Activated naive CD4-positive, alpha-beta T cell treated with anti-CD3 and anti-CD28 coated beads for 36 hours (primary cell): ENCODE measurements at places on chromosomes 7 and 10.

GRCh38 chr10:117224881-117225280 is 16.0 kb upstream of the SLC18A2 start:
- DNase-seq = no peak

- DNase-seq = no peak
Measured at GRCh38 chr7:13057462-13058200, 370.2 kb downstream of the ARL4A start.

- DNase-seq = no peak
Measured at GRCh38 chr10:17153321-17153720, 23.7 kb upstream of the CUBN start.

DNA sequence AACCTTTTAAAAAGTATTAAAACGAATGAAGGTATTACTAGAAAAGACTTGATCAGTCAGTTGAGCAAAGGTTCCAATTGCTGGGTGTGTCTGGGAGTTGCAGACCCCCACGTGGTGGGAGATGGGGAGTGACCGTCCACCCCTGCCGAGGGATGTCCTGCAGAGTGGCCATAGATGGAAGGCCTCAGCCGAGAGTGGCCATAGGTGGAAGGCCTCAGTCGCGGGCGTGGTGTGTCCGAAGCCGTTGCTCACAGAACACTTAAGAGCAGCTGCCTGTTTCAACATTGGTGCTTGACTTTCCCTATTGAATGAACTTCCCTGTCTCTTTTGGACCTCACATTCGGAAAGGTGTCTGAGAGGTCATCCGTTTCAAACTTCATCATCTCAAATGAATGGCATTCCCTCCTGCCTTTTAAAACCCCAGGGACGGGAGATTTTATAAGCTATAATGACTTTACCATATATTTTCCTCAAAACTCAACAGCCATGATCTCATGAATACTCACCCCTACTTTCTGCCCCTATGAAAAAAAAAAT is 69.4 kb downstream of the CAMK1D start:
- DNase-seq = no peak
